ENCODE measurements at places on chromosomes 13 and 19.

- no peak for DNase-seq
Measured at GRCh38 chr13:83895994-83896580, 13.8 kb upstream of the SLITRK1 start.

GRCh38 chr13:106468207-106468606 lies 67.3 kb downstream of the EFNB2 start:
- no peak for DNase-seq

DNA sequence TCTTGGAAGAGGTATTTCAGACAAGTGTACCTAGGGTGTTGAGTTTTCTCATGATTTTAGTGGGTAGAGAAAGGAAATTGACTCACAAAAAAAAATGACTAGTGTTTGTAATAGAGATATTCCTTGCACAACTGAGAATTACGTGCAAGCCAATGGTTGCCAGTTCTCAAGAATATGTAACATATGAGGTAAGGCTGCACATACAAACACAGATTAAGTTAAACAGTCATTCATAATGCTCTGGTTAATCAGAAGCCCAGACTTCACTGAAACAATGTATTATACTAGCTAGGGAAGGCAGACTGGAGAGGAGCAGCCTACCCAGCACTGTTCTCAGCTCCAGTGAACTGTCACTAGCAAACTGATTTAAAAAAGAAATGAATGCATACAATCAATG lies 418.3 kb downstream of the DIAPH3 start:
- peak; percentile 5 for DNase-seq

DNA sequence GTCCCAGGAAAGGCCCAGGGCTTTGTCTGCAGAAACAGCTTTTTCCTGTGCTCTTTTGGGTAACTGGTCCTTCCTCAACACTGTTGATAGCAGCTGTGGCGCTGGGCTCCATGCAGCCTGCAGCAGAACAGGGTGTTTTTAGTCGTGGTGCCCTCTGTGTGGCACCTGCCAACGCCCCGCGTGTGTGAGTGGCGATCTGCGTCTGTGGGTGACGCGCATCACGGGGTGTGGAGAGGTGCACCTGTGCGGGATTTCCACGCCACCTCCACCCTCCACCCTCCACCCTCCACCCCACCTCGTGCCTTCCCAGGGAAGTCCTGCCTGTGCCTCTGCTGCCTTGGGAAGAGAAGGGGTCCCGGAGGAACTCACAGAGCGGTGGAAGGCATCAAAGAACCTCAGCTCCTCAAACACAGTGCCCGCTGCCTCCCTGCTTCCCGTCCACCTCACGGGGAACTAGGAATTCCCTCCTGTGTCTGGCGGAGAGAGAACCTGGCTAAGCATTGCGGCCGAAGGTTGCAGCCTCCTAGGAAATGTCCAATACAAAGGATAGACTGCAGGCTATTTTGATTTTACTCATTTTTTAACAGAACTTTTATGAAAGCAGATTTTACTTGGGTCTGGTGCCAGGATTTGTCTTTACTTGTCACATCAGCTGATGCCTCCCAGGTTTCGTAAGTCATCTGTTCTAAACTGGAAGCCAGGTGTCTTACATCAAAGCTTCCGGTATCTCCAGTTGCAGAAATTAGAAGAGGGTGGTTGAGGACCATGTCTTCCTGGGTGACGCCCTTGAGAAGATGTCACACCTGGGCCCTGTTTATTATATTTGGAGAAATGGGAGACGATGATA lies 84.0 kb downstream of the ATP11A start:
- DNase-seq: no peak

GRCh38 chr19:7063764-7064418 lies 5.4 kb upstream of the MBD3L3 start:
- no peak for DNase-seq

GRCh38 chr19:13083008-13083404 lies 19.7 kb downstream of the LYL1 start:
- no peak for DNase-seq

- no peak for DNase-seq
Measured at GRCh38 chr13:110628477-110628793, 13.1 kb downstream of the NAXD start.

- no peak for DNase-seq
Measured at GRCh38 chr19:15701757-15702533, 25.9 kb upstream of the OR10H2 start.

DNA sequence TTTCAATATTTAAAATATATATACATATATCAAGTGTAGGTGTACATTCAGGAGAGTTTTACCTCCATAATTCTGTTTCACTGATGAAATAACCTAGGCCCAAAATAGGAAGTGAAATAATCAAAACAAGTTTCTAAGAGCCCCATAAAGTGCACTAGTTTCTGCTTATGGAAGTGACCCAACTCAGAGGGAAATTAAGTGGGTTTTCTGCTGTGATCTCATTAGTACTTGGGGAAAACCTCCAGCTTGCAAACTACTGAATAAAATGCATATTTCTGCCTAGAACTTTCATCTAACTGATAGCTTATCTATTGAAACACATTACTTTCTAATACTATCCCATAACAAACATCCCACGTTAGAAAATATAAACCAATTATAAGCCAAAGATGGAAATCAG lies 45.4 kb upstream of the MIR17HG start:
- no peak for DNase-seq

DNA sequence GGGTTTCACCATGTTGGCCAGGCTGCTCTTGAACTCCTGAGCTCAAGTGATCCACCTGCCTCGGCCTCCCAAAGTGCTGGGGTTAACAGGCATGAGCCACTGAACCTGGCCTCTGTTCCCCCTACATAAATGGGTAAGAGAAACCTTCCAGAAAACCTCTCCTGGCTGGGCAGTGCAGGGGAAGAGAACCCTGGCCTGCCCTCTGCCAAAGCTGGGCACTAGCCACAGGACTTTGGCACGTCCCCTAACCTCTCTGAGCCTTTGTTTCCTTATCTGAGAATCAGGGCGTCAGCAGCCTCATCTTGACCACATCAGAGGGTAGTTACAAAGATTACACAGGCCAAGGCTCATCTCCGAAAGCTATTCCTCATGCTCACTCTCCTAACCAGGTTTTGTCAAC lies 2.2 kb downstream of the SBSN start:
- no peak for DNase-seq

GRCh38 chr19:28020619-28021258 lies 1192.2 kb downstream of the UQCRFS1 start:
- no peak for DNase-seq

- peak; percentile 96 for DNase-seq
Measured at GRCh38 chr19:9945319-9945966, 9.1 kb upstream of the OLFM2 start.

DNA sequence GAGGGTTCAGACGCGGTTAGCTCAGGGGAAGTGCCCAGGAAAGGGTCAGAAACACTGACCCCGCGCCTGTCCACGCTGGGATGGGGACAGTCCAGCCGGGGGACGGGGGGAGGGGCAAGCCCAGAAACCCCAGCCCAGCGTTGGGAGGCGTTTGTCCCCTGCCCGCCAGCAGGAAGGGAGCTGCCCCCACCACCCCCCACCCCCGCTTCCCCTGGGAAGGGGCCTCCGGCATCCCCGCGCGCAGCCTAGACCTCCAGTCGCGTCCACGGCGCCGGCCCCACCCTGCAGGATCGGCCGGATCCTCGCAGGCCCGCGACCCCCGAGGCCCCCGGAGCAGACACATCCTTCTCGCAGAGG lies 277 bp downstream of the GIPC1 start:
- peak; percentile 39 for DNase-seq

DNA sequence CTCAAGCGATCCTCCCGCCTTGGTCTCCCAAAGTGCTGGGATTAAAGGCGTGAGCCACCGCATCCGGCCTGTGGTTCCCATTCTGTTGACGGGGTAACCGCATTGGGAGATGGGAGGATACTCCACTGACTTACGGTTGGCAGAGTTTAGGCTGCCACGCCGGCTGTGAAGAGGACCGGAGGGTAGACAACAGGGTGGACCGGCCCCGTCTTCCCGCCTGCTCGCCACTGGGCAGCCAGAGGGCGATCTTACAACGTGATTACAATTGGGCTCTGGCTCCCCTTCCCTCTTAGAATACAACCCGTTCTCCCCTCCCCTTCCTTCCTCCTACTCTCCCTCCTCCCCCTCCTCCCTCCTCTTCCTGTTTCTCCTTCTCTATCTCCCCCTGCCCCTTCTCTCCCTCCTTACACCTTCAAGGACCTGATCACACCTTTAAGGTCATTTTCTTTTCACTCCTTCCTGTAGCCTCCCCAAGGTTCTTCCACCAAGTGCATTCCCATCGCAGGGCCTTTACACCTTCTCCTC lies 957 bp upstream of the CCDC194 start:
- peak; percentile 88 for DNase-seq

DNA sequence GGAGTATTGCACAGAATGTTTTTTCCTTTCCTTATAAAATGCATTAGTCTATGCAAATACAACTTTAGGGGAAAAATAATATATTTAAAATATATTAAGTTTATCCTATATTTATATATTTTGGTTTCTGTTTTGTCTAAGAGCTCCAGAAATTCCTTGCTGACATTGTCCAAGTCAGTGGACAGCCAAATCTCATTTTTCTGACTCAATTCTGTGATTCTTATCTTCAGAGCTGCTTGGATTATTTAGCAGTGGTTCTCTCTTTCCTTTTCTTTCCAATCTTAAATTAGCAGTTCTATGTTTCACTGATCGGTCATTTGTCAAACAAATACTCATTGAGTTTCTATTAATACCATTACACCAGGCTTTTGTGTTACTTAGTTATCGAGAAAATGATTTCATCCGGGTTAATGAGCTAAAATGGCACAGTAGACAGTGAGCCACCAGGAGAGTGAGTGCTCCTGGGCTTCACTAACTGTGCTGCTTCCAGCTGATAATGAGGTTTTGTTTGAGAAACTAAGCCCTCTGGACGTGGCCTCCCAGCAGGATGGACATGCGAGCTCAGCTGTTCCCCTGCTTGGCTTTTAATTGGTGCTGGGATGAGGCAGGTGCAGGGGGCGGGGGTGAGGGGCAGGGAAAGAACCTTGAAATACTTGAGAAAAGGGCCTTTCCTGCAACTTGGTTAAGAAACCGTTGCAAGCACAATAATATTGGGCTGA lies 44.0 kb downstream of the ATP11A start:
- no peak for DNase-seq

DNA sequence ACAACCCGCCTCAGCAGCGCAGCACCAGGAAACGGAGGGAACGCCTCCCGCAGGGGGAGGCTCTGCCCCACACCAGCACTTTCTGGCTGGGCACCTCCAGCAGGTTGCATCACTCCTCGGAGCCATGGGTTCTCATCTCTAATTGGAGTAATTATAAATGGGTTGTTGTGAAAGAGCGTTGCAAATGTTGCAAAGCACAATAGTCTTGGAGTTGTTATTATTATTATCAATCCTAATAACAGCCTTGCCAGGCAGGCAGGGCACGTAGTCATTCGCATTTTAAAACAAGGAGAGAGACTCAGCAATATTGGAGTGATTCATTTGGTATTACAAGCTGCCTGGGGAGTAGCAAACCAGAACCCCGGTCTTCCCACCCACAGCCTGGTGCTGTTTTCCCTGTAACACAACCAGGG lies 108.6 kb upstream of the GJB6 start:
- DNase-seq: peak; percentile 71

- no peak for DNase-seq
Measured at GRCh38 chr13:110607675-110608224, 7.6 kb upstream of the NAXD start.

DNA sequence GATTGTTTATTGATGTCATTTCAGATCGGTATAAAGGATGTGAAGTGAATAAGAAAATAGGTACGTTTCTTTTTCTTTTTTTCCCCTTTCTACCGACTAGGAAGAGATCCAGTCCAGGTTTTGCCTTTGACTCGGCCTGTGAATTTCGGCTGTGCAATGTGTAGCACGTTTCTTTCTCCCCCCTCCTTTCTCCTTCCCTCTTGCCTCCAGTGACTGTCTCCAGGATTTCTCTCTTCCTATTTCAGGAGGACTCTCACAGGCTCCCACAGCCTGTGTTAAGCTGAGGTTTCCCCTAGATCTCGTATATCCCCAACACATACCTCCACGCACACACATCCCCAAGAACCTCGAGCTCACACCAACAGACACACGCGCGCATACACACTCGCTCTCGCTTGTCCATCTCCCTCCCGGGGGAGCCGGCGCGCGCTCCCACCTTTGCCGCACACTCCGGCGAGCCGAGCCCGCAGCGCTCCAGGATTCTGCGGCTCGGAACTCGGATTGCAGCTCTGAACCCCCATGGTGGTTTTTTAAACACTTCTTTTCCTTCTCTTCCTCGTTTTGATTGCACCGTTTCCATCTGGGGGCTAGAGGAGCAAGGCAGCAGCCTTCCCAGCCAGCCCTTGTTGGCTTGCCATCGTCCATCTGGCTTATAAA lies at the start of gene GPC6:
GPC6 (plus strand) TSS at position 185 of the 657 bp plus-strand sequence.
- peak; percentile 77 for DNase-seq

DNA sequence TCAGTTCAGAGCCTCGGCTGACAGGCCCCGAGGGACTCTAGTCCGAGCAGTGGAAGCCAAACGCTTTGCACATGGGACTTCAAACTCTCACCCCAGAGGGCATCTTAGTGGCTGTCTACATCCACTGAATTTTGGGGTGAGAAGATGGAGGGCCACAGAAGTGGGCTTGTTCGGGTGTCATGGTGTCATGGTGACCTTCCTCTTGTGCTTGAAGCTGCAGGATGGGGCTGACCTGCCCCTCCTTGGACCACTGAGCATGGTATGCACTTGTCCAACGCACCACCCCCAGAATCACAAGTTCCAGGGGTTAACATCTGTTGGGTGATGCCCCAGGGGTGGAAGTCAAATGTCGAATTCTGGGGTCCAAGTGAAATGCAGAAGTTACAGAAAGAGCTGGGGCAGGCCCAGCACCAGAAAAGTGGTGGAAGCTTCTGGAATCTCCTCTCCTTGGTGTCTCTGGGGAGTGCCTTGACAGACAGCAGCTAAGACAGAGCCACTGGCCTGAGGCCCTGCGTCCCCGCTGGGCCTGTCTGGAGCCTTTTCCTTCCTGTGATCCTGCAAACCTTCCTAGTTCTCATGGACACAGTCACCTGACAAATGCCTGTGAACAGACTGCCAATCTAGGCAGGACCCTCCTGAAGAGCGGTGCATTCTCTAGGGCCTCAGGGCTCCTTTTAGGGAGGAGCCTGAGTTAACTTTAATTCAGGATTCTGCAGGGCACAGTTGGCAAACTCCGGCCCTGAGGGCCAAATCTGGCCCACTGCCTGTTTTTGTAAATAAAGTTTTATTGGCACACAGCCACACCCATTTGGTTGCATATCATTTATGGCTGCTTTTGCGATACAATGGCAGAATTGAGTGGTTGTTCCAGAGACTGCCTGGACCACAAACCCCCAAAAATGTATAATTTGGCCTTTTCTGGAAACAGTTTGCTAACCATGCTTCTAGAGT lies 65.1 kb upstream of the RANBP3 start:
- no peak for DNase-seq

DNA sequence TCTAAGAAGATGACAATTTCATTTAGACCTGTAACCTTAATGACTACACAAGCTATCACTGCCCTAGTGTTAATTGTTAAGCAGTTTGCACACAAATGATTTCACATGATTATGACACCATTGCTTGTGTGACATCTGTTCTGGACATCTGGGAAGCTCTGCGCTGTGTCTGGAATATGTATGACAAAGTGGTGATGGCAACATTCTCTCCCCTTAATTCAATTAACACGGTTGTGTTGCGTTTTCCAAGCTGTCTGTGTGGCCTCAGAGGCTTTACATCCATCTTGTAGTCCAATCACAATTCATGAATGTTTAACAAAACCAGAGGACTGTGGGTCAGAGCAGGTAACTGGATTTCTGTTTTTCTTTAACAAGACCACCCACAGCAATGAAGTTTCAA lies 204.4 kb downstream of the COG6 start:
- DNase-seq: no peak
